GM04503 (cell line): ENCODE measurements at places on chromosomes 7 and 10.
A peak's percentile ranks its signal among the peaks of the same experiment; 100 is the strongest.

GRCh38 chr10:99285881-99286280 is 43.3 kb upstream of the CNNM1 start:
- no peak for DNase-seq

- no peak for DNase-seq
Measured at GRCh38 chr10:84352251-84352842, 24.0 kb downstream of the CCSER2 start.

DNA sequence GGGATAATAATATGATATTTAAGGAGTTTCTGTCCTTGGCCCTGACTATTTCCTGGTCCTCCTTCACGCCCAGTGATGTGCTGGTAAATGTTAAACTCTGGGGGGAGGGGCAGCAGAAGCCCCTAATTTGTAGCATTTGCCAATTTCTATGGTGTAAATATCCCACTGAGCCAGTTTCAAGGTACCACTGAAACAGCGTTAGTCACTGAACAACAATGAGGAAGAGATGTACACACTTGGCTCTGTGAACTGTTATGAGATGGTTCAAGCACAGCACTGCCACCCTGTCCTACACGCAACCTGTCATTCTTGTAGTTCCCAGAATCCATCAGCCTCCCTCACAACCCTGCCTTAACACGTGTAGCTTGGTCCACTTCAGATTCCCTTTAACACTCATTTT is 39.8 kb downstream of the MET start:
- DNase-seq = no peak

DNA sequence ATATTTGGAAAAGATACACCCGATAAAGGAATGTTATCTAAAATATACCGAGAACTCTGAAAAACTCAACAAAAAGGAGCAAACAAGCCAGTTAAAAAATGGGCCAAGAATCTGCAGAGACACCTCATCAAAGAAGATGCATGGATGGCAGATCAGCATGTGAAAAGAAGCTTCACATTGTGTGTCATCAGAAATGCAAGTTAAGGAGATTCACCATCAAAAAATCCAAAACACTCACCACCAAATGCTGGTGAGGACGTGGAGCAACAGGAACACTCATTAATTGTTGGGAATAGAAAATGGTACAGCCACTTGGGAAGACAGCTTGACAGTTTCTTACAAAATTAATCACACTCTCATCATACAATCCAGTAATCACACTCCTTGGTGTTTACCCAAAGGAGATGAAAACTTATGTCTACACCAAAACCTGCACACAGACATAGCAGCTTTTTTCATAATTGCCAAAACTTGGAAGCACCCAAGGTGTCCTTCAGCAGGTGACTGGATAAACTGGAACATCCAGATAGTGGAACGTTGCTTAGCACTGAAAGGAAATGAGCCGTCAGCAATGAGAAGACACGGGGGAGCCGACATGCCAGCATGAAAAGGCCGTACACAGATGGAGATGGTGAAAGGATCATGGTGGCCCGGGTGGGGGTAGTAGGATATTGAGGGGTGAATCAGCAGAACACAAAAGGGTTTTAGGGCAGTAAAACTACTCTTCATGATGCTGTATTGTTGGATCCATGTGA is 27.9 kb upstream of the PWWP2B start:
- DNase-seq = peak; percentile 91

DNA sequence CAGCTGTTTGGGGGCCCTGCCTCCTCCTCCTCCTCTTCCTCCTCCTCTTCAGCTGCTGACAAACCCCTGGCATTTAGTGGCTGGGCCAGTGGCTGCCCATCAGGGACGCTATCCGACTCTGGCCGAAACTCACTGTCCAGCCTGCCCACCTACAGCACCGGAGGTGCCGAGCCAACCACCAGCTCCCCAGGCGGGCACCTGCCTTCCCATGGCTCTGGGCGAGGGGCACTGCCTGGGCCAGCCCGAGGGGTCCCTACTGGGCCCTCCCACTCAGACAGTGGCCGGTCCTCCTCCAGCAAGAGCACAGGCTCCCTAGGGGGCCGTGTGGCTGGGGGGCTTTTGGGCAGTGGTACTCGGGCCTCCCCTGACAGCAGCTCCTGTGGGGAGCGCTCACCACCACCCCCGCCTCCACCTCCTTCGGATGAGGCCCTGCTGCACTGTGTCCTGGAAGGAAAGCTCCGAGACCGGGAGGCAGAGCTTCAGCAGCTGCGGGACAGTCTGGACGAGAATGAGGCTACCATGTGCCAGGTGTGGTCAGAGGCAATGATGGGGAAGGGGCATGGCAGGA is 4.1 kb downstream of the LZTS2 start:
- DNase-seq = no peak

DNA sequence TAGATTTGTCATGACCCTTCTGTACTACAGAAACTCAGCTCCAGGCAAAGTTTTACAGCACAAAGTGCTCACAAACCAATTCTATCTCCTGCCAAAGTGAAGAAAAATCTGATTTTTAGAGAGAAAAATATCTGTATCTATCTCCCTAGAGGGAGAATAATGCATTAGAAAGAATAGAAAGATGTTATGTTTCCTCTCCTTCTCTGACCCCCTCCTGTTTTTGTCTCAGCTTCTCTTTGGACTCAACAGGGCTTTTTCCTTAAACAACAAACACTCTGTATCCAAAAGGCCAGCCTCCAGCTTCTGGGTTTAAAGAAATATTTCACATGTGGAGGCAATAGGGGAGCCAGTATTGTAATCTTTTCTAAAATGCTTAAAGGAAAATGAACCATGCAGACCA is 627.4 kb downstream of the REEP3 start:
- DNase-seq = no peak

GRCh38 chr10:76459016-76459730 is 1027.7 kb downstream of the LRMDA start:
- no peak for DNase-seq

DNA sequence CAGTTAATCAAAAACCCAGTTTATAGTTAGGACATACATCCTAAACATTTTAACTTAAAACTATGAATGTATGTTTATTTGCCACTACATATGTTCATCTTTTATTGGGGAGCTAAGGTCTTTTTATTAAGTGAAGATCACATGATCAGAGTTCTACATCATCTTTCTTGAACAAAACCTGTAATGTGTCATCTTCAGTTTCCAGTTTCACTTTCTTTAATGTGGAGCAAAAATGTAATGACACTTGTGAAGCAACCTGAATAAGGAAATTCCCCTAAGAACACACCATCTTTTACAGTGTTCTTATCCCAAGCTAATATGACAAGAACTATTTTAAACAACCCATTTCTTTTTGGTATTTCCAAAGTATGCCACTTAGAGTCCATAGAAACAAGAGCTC is 166.7 kb upstream of the BET1 start:
- no peak for DNase-seq

- no peak for DNase-seq
Measured at GRCh38 chr10:58824396-58824795, 311.7 kb downstream of the BICC1 start.

GRCh38 chr7:103446049-103446520 is at the start of gene SLC26A5:
TSS of gene SLC26A5 (minus strand) at chr7:103446207. CDS start at chr7:103421514, 24,693 bp downstream.
- DNase-seq = no peak

- no peak for DNase-seq
Measured at GRCh38 chr7:1691096-1691495, 21.0 kb downstream of the ELFN1 start.

DNA sequence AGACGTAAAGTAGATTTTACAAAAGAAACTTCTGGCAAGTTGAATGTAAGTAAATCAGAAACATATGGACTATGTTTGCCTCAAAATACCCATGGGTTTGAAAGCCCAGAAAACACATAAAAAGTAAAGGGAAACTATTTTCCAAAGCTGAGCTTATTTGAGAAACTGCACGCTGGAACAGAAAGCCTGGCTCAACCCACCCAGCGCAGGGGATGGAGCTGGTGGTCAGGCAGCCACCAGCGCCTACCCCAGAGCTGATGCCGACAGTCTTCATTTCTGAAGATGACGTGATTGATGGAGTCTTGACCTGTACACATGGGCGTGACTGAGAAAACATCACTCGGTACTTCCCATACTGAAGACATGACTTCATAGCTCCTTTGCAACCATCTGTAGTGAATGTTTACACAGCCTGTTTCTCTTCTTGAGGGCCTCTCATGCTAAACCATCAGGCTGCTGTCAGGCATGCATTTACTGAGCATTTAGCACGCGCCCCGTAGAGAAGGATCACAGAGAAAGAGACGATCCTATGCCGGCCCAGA is 232.6 kb upstream of the AUTS2 start:
- peak; percentile 73 for DNase-seq

DNA sequence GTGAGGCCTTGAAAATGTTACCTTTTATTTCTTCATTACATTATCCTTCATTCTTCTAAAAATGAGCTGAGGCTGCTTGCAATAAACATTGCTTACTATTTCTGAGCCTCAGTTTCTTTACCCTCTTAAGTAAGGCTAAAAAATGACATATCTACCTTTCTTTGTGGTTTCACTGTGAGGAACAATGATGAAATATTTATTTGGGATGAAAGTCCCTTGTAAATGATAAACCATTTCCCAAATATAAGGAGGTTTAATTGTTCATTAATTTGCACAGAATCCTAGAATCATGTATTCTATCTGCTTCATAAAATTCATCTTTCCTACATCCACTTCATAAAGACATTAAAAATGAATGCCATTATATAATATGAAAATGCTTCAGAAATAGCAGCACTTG is 27.9 kb downstream of the ZC3HAV1 start:
- DNase-seq = no peak

GRCh38 chr10:60518745-60519144 is 129.1 kb upstream of the ANK3 start:
- no peak for DNase-seq

- DNase-seq = no peak
Measured at GRCh38 chr10:19764111-19764510, 52.1 kb upstream of the PLXDC2 start.

GRCh38 chr7:28433699-28434219 is 21.4 kb downstream of the CREB5 start:
- DNase-seq = no peak

DNA sequence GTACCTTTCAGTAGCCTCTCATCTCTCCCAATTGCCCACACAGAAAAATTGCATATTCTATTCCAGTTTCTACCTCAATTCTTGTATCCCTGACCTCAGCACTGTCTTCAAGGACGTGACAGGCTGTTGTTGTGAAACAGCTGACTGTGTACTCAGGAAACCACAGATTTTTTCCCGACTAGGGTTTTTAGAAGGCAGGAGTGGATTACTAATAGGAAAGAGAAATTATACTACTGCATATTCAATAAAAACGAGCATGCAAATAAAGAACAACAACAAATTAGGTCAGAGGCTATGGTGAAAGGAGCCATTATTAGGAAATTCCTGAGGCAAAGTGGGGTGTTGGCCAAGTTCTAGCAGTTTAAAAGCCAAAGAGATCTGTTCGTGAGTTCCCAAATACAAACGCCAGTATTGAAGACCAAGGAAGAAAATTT is 93.4 kb downstream of the DOCK4 start:
- peak; percentile 54 for DNase-seq

GRCh38 chr10:106317554-106317953 is 847.0 kb downstream of the SORCS1 start:
- DNase-seq = no peak

- no peak for DNase-seq
Measured at GRCh38 chr10:3902809-3903410, 117.9 kb upstream of the KLF6 start.

- DNase-seq = no peak
Measured at GRCh38 chr7:114766041-114766356, 155.9 kb upstream of the MDFIC start.

DNA sequence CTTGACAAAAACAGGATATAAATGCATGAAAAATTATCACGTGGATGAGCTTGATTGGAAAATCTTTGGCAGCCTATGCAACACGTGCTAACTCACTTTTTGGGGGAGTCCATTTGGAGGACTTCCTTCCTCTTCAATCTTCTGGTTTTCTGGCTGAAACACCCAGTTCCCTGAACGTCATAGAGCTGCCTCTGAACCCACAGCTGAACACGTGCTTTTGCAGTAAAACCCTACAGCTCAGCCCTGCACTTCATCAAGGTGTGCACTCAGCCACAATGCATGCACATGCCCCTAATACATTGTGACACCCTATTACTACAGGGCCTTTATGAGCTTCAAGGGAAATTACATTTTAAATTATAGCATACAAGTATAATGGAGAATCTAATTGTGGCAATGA is 808.7 kb upstream of the AUTS2 start:
- DNase-seq = no peak

- no peak for DNase-seq
Measured at GRCh38 chr10:50937230-50937907, 51.9 kb upstream of the A1CF start.

- no peak for DNase-seq
Measured at GRCh38 chr7:81330108-81330507, 411.3 kb upstream of the SEMA3C start.
